ENCODE measurements at places on chromosomes 13 and 19.

DNA sequence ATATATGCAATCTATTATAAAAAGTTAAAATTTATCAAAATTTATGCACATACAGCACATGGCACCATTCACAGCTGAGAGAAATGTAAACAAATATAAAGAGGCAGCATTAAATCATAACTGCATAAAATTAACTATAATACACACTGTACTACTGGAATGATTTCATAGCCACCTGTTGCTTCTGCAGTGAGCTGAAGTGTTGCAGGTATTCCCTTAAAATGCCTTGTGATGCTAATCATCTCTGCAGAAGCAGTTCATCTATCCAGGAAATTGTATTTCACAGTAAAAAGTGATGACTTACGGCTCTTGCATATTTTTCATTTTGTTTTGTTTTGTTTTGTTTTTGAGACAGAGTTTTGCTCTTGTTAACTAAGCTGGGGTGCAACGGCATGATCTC is 82.1 kb downstream of the STOML3 start:
- DNase-seq, result no peak

- DNase-seq, result no peak
These were observed 248.7 kb downstream of the EFNB2 start for GRCh38 chr13:106286811-106287210.

GRCh38 chr13:38641164-38641948 is 45.5 kb upstream of the FREM2 start:
- DNase-seq, result no peak

DNA sequence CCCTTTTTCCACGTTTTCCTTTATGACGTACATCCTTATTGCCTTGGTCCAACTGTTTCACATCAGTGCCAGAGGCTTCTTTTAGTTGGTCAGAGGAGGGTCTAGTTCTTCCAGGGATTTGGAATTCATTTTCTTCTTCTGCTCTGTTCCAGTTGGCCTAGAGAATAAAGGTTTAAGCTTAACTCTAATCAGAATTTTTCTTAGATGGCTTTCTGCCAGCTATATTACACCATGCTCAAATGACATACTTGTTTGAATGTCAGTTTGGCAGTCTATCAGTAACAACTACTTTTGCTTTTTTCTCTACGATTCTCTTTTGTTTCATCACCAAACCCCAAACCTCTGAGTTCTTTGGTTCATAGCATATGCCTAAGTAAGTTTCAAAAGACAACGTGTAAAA is 16.8 kb downstream of the SPART start:
- no peak for DNase-seq

GRCh38 chr19:28694812-28695211 is 518.1 kb downstream of the UQCRFS1 start:
- no peak for DNase-seq
